ENCODE measurements at places on chromosomes 7 and 10. TPM values are rescaled to one million over a fixed set of nuclear protein-coding genes. Genes with fewer than 3 reads are reported as not detected.

ZDHHC6 gene
- 15.3 TPM for total RNA-seq

ZNF853 gene
- 10.5 TPM for total RNA-seq

PCLO gene
- total RNA-seq, result 0.13 TPM

CEP41 gene
- total RNA-seq, result 4.6 TPM

HGF gene
- 2.0 TPM for total RNA-seq

TACR2 gene
- total RNA-seq, result 0.21 TPM

CYP2C9 gene
- not detected for total RNA-seq

BRI3 gene
- total RNA-seq, result 435 TPM

SLC16A9 gene
- total RNA-seq, result 2.5 TPM

All from psoas muscle (tissue), 8 donors.